ENCODE measurements at places on chromosomes 3 and 15.

DNA sequence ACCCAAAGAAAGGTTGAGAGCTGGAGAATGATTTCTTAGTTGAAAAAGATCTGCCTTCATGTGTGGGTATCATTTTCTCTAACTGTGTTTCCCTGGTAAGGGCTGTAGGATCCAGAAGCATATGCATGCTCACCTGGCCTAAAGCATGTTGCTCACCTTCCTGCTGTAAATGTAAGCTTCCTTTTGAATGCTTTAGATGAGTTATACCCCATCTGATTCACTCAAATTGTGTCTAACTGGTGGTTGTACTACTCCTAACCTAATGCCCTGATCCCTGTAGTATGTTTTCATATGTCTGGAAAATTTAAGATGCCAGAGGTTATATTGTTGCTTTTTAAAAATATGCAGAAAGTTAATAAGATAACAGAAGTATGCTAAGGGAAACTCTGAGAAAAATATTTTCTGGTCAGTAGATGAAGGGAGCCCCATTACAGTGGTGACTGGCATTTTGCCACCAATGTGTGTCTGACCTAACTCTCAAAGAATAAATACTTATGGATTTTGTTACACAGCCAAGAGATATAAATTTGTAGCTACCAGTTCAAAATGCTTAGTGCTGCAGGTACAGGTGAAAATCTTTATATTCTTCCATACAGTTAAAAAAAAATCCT is 7.7 kb downstream of the FILIP1L start:
- no peak for DNase-seq

GRCh38 chr3:100225883-100226282 is 34.9 kb upstream of the TBC1D23 start:
- no peak for DNase-seq

- no peak for DNase-seq
Measured at GRCh38 chr3:173932624-173933023, 535.1 kb downstream of the NLGN1 start.

GRCh38 chr3:188241072-188241471 is 87.1 kb downstream of the LPP start:
- no peak for DNase-seq

DNA sequence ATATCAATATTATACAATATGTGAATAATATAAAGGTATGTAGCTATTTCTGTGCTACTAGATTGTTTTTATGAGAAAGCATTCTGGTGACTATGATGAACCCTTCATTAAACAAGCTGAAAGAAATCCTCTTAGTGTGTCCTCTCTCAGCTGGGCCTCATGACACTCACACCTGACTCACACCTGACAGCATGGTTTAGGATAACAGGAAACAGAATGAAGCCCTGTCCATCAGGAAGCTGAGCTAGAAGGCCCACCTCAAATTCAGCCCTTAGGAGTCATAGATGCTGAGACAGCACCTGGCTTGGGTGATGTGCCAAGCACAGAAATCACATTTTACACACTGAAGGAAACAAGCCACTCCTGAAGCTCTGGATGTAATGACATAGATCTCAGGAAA is 30.8 kb downstream of the CHCHD4 start:
- DNase-seq, result no peak

Data from naive thymus-derived CD4-positive, alpha-beta T cell (primary cell).